Stimulated activated CD8-positive, alpha-beta memory T cell treated with anti-CD3 and anti-CD28 coated beads, Interleukin-2, amount 100 ng/mL, for 48 hours (primary cell): ENCODE measurements at places on chromosomes 4 and X.

DNA sequence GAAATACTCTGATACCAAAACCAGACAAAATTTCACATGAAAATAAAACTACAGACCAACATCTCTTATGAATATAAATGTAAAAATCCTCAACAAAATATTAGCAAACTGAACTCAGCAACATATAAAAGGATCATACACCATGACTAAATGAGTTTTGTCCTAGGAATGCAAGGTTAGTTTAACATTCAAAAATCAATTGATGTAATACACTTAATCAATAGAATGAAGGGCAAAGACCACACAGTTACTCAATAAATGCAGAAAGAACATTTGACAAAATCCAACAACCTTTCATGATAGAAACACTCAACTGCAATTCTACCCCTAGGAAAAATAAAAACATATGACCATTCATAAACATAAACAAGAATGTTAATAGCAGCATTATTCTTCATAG is 50.2 kb upstream of the DCTD start:
- no peak for DNase-seq

DNA sequence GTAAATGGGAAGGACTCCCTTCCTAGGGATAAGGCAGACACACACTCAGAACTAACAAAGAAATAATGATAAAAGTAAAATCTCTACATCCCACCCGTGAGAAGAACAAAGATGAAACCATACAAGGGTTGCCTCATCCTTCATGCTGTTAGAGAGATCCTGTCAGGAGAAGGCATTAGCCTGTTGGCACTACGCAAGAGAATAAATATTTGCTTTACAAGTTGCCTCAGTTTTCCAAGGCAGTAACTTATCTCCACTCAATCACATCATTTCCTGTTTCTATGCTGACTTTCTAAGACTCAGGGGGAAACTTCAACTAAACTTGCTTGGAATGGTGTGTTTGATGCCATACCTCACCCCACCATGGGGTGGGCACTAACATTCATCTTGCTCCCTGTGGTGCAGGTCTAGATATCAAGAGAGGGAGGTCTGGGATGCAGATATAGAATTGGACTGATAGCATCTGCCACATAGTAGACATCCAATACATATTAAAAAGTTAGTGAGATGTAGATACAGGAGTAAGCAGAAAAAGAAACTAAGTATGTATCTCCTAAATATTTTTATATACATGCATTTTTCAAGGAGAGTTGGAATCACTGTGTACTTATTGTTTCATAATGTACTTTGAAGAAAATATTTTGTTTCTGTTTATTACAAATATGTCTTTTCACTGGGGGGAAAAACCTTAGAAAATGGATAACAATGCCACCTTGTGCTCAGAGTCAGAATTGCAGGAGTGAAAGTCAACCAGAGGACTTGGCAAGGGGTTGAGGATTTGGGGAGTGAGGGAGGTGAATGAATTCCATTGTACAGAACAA is 57.2 kb upstream of the BEX4 start:
- no peak for DNase-seq

GRCh38 chr4:73620115-73620792 is at the start of gene RASSF6:
TSS of gene RASSF6 (minus strand) at chr4:73620436. CDS start at chr4:73611795, 8,641 bp downstream.
- peak; percentile 7 for DNase-seq

- DNase-seq, result no peak
Measured at GRCh38 chrX:10048707-10049106, 81.5 kb downstream of the CLDN34 start.

- no peak for DNase-seq
Measured at GRCh38 chr4:39660757-39661156, 22.1 kb upstream of the SMIM14 start.

- no peak for DNase-seq
Measured at GRCh38 chr4:152039023-152039481, 278.2 kb upstream of the GATB start.

- DNase-seq, result no peak
Measured at GRCh38 chr4:45186249-45186648, 459.9 kb upstream of the GNPDA2 start.

GRCh38 chr4:87445964-87446363 is 23.6 kb downstream of the NUDT9 start:
- no peak for DNase-seq

DNA sequence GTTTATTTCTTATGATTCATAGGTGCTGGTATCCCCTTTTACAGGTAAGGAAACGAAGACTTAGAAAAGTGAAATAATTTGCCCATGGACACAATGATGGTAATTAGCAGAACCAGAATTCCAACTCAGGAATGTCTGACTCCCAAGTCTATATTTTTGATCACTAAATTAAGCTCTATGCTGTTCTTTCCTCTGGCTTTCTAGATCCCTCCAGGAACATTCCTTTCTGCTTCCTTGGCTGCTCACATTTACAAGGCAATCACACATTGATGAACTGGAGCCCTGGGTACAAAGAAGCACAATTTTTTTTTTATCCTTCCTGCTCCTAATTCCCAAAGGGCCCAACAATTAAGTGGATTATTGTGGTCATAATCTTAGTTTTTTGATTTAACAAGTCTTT is 7.0 kb upstream of the CDKN2AIP start:
- no peak for DNase-seq

DNA sequence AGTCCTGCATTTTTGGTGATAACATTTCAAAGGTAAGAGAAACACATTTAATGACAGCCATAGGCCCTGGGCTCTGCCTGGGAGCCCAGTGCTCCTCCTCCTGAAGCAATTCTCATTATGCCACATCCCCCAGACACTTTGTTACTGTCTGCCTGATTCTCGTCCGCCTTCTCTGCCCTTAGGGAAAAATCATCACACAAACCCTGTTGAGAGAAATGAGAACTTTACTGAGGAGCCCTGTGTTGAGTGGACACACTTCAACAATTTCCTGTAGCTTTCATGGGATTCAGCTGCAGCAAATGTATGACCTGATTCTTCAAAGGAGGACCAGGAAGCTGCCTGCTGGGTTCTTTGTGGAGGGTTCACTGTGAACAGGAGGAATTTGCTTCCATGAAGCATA is 566.5 kb upstream of the FRG1 start:
- DNase-seq, result no peak
